Stimulated activated CD8-positive, alpha-beta memory T cell treated with anti-CD3 and anti-CD28 coated beads, Interleukin-15, amount 100 ng/mL, for 24 hours (primary cell): ENCODE measurements at places on chromosomes 4 and X.

- DNase-seq = no peak
These were observed 814.7 kb upstream of the SLIT2 start for GRCh38 chr4:19437008-19437407.

GRCh38 chr4:24867766-24868296 lies 45.0 kb downstream of the CCDC149 start:
- no peak for DNase-seq

- DNase-seq = no peak
These were observed 73.7 kb downstream of the TBL1X start for GRCh38 chrX:9538544-9539045.

DNA sequence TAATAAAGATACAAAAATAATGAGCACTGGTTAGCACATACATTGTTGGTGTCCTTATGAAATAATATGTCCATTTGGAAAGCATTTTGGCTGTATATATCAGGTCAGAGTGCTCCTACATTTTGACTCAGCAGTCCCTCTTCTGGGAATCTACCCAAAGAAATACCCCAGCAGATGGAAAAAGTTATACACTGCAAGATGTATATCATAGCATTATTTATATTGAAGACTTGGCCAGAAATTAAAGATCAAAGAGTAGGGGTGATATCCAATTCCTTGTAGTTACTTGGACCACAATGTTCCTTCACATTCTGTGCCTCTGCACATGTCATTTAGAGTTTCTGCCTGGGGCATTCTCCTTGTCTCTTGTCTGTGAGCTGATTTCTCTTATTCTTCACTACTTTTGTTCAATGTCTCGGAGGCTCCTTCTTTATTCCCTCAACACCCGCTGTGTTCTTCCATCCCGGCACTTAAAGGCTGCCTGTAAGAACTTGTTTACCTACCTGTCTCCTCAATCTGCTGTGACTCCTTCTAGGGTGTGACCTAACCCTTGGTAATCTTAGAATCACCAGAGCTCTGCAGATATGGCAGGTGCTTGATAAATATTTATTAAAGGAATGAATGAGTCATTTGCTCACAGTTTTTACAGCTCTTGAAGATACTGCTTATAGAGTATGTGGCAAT lies 3.1 kb upstream of the TSPAN5 start:
- DNase-seq = no peak

- no peak for DNase-seq
These were observed 1160.0 kb downstream of the ADGRL3 start for GRCh38 chr4:62360156-62360545.

GRCh38 chr4:1201851-1202525 lies 29.6 kb upstream of the SPON2 start:
- DNase-seq = peak; percentile 39

DNA sequence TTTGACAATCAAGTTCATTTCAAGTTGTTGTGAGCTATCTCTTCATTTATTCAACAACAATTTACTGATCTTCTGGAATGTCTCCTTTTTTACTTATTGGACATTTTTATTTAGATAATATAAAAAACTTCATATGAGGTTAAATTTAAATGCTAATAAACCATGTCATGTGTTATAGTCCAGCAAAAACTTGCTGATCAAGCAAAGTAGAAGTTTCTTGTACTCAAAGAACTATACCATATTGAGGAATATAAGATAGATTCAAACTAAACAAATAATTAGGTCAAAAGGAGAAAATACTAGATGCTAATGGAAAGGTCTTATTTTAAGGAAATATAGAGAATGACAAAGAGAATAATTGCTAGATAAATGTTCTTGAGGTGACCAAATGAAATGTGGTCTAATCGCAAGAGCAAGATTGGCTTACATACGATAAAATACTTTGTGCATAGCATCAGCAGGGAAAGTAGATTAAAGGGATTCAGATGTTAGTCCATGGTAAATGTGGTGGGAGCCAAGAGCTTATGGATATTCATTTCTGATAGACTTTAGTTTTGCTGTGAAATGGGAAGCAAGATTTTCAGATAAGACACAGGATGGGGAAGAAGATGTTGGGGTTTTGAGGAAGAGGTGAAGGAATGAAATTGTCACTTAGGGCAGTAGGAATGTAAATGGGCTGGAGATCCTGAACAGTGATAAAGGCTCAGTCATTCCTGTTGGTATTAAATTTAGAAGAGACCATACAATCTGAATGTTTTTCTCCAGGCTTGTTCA lies 229.5 kb downstream of the MAPK10 start:
- DNase-seq = no peak

GRCh38 chr4:42570221-42570620 lies 86.7 kb downstream of the ATP8A1 start:
- DNase-seq = no peak

DNA sequence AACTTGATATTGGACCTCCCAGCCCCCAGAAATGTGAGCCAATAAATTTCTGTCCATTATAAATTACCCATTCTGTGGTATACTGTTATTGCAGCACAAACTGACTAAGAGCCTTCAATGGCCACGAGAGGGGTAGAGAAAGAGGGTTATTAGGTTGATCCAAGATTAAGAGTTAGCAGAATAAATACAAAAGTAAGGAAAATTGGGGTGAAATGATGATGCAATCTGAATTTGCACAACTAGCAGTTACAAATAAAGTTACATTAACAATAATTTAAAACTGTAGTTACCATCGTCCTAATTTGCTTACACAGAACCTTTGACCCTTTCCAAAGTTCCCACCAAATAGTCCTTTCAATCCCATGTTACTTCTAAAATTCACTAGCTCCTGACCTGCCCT lies 54.2 kb downstream of the F8 start:
- DNase-seq = no peak

- DNase-seq = no peak
These were observed 135.9 kb downstream of the RAB28 start for GRCh38 chr4:13348216-13348615.

DNA sequence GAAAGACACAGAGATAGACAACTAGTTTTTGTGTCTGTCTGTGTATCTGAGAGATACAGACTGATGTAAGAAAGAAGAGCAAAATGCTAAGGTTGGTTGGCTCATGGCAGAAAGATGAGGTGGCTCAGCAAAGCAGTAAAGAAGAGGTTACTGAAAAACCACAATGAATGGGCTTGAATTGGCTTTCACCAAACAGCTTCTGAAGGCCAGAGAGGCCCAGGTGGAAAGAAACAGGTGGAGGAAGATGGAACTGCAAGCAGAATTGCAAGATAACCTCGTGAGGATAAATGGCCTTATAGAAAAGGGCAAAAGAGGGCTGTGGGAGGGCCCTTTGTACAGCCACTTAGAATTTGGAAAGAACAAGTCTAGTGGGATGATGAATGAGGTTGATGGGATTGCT lies 39.6 kb downstream of the GAB3 start:
- DNase-seq = no peak

GRCh38 chr4:52748432-52748831 lies 2.8 kb downstream of the ERVMER34-1 start:
- no peak for DNase-seq

- no peak for DNase-seq
These were observed 581.7 kb downstream of the KCNIP4 start for GRCh38 chr4:21366840-21367239.

DNA sequence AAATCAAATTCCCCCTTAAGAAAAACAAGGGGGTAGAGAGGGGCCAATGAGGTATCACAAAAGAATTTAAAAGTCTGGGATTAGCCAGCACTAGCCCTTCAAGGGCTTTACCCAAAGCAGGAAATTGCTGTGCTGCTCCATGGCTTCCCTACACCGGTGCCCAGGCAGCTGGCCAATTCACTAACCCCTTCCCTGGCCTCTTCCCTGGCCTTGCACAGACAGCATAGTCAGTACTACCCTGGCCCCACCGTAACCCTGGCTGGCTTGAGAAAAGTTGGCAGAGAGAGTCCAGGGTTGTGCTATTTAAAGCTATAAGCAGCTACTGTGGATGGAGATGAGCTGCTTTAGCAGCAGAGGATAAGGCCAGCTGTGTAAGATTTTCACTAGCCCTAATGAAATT lies 43.1 kb downstream of the ADAMTS3 start:
- no peak for DNase-seq

- DNase-seq = no peak
These were observed 99.8 kb upstream of the CASK start for GRCh38 chrX:42023122-42023521.

DNA sequence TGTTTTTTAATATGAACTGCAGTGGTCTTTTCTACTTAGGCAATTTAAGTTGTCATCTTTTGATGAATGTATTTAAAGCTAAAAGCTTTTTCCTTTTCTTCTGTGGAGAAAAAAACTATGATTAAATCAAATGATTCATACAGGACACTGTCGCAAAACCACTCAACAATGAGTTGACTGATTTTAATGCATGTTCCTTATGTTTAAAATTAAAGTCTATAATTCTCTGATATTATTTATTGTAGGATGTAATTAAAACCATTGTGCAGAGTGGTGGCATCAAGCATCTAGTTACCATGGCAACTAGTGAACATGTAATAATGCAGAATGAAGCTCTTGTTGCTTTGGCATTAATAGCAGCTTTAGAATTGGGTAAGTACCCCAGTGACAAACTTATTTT lies 172.5 kb downstream of the RAP1GDS1 start:
- DNase-seq = no peak

- DNase-seq = no peak
These were observed 2.7 kb upstream of the MAML3 start for GRCh38 chr4:140156529-140157171.
